ENCODE measurements at places on chromosomes 2 and 18.
A peak's percentile ranks its signal among the peaks of the same experiment; 100 is the strongest.

DNA sequence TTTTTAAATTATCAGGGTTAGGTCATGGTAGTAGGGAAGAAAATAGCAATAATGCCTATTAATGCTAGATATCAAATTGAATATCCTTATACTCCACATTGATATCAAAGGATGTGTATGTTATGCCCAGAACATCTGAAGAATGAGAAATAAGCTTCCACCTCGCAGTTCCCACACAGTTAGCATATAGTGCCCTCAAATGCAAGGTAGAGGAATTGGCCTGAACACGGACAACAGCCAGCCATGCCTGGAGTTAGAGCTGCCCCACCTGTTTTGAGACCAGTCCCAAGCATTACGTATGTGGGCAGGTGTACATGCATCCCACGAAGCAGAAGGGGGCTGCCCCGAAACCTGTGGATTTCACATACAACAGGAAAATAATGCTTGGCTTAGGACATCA is 79.6 kb downstream of the SUMO1 start:
- no peak for DNase-seq

DNA sequence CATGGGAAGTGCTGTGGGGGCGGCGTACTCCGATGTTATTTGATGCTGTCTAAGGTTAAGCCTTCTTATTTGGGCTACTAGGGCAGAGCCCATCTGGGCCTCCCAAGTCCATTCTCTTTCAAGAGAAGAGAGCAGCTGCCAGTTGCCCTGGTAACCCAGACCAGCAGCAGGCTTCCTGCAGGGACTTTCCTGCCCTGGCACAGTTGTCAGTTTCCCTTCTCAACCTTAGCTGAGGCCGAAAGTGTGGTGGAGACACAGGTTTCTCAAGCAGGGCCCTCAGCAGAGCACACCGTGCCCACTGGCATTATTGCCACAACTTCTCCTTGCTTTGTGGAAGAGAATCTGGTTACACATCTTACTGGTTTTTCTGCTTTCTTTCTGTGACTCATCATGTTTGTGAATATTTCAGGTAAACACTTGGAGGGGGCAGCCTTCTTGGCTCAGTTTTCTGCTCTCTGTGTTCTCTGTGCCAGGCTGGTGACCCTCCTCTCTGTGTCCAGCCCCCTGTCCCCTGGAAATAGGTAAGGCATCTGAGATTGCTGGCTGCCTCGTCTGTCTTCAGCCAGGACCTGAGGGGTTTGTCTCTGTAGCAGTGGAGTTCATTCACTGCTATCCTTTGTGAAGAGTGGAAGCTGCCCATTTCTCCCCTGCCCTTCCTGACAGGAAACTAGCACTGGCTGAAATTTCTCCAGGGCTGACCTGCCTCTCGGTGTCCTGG is 111.0 kb downstream of the B3GNT2 start:
- DNase-seq = no peak

- DNase-seq = no peak
These were observed 11.6 kb upstream of the ITGA6 start for GRCh38 chr2:172415865-172416183.

DNA sequence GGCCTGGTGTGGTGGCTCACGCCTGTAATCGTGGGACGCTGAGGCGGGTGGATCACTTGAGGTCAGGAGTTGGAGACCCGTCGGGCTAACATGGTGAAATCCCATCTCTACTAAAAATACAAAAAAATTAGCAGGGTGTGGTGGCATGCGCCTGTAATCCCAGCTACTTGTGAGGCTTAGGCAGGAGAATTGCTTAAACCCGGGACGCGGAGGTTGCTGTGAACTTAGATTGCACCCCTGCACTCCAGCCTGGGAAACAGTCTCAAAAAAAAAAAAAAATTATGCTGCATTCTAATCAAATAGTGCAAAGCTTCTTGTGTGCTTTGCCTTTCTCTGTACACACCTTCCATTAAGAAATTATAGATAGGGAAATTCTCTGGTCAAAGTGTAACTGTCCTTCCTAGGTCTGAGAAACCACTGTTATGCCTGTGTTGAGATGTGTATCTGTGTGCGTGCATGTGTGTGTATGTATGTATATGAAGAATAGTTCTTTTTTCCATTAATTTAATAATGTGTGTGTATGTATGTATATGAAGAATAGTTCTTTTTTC is 2.5 kb downstream of the CD28 start:
- DNase-seq = no peak

DNA sequence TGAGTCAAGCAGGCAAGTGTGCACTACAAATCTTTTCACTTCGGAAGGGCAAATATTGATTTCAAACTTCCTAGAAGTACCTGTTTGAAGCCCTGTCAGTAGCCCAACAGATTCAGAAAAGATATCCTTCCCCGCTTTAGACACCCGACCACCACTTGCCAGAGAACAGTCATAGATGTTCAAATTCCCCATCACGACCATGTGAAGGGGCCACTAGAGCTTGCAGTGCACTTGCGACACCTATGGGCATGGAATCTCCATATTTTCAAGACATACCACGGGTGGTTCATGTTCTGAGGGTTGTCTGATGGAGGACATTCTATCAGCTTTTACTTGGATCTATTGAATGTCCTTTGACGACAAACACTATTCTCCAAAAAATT is 23.8 kb downstream of the GNLY start:
- DNase-seq = no peak

DNA sequence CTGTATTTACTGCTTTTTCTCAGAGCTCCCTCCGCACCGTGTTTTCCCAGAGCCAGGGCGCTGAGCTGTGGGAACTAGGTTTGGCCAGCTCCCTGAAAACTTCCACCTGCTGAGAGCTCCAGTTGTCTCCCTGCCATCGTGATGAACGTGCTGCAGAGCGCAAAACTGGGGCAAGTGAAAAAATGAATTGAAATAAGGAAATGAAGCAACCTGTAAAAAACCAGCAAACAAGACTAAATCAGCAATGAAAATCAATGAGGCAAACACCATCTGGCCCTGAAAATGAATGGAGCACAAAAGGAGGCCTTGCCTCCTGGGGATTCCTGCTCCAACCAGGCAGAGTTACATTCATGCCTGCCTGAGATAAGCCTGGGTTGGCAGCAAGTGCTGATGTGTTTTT is 129.9 kb downstream of the MARCHF4 start:
- peak; percentile 53 for DNase-seq

DNA sequence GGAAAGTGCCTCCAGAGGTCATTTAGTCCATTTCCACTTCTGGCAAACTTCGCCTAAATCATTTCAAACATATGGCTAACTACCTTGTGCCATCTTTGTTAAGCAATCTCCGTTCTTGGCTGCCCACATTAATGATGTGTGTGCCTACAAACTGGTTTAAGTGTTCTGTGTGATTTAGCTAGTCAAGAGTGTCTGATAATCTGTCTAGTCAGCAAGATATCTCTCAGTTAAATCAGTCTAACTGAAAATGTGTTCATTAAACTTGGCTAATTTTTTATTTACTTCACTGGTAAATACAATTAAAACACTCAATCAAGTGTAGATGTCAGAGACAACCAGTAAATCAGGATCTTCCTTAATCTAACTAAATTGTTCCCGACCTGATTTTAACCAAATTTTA is 352.4 kb downstream of the ERBB4 start:
- DNase-seq = no peak

DNA sequence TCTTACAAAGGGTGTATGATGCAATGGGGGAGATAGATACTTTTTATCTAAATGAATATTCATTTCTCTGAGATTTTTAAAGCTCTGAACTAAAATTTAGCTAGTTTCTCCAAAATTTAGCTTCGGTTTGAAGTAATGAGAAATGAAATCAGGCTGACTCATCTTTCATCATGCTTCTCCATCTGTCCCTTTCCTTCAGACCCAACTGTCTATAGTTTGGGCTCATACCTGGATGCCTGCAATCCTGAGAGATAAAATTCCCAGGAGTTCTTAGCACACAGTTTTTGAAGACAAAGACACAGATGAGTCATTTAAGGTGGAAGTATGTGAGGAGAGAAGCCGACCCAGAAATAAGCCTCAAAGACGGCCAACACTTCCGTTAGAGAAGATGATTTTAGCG is 336.4 kb upstream of the CDH20 start:
- DNase-seq = no peak

DNA sequence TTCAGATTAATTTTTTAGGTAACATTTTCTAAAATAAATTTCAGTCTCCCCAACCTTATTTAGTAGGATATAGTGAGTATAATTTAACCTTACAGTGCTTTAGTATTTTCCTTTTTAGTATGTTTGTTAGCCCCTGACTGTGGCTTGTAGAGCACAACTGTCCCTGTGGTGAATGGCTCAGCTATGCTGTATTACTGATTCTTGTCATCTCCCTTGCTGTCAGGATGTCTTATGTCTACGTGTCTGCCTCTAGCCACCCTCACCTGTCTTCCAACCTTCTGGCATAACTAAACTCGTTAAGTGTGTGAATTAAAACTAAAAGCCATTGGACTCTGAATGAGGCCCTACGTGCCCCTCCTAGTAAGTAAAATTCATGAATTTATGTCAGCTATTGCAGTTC is 18.4 kb downstream of the MRPS9 start:
- DNase-seq = no peak

DNA sequence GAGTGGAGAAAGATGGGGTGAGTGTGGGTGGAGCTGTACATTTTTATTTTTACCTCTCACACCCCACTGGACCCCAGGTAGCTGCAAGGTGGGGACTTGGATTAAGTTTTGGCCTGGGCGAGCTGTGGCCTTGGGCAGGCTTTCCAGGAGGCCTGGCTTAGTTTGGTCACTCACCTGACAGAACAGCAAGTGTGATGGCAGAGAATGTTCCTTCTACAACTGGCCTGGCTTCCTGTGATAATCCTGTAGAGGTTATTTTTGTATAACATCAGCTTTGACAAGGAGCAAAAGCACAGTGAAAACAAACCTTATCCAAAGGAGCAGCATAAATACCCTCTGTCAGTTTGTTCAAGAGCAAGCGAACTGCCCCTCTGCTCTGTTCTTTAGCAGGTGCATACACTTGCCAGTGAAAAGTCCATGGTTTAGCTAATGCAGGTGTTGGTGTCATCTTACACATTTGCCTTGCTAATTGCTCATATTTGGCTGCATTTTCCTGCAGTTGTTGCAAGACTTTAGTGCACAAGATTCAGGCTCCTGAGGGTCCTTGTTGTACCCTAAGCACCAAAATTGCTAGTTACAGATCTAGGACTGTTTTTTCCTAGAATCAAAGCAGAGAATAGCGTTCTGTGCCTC is 6.3 kb downstream of the THNSL2 start:
- DNase-seq = no peak

- no peak for DNase-seq
These were observed 37.0 kb downstream of the MRPL30 start for GRCh38 chr2:99217929-99218501.

DNA sequence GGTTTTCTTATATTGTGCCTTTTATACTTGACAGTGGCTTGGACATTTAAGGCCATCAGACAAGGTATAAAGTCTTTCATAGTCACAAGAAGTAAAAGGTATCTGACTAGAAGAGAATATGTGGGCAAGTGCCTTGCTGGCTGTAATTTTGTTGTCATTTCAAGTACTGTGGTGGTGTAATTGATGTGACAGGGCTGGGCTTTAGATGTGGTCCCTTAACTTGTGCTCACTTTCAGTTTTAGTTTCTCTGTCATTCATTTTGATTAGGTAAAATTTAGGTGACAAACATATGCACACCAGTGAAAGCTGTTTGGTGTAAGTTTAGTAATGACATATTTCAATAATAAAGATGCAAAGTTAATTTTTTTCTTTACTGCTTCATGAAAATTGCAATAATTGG is 31.2 kb upstream of the TBR1 start:
- DNase-seq = no peak

GRCh38 chr2:215900843-215901242 is 112.5 kb downstream of the MREG start:
- DNase-seq = no peak

- no peak for DNase-seq
These were observed 468.9 kb upstream of the HS6ST1 start for GRCh38 chr2:128787616-128788015.

- no peak for DNase-seq
These were observed 9.3 kb downstream of the RDH14 start for GRCh38 chr2:18551169-18551568.

DNA sequence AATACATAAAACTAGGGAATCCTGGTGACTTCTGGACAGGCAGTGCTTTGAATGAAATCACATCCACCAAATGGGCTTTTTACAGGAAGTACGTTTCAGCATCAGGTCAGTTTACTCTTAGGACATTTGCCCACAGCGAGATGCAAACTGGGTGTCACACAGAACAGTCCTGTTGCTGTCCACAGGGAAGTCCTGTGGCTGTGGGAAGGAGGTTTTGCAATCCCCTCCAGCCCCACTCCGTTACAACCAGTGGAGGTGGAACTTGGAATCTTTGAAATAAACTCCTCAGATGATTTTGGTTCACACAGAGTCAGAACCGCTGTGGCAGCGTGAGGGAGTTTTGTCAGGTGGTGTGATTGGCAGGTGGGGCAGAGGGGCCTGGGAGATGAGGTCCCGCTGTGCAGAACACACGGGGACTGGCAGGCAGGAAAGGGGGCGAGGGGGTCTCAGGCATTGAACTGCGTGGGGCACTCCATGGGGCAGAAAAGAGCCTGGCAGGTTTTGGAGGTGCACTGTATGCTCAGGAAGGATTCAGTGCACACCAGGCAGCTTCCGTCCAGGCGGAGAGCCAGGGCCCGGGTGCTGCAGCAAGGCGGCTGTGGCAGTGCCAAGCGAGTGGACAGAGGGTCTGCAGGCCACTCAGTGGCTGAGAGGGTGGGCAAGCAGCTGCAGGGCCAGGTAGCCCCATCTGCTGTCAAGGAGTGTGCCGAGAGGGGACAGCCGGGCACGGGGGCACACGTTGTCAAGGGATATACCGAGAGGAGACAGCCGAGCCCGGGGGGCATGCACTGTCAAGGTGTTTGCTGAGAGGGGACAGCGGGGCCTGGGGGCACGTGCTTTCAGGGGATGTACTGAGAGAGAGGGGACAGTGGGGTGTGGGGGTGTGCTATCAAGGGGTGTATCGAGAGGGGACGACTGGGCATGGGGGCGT is 148.7 kb downstream of the LDLRAD4 start:
- peak; percentile 41 for DNase-seq

GRCh38 chr2:10043906-10044601 is 704 bp downstream of the KLF11 start:
- DNase-seq = peak; percentile 89

DNA sequence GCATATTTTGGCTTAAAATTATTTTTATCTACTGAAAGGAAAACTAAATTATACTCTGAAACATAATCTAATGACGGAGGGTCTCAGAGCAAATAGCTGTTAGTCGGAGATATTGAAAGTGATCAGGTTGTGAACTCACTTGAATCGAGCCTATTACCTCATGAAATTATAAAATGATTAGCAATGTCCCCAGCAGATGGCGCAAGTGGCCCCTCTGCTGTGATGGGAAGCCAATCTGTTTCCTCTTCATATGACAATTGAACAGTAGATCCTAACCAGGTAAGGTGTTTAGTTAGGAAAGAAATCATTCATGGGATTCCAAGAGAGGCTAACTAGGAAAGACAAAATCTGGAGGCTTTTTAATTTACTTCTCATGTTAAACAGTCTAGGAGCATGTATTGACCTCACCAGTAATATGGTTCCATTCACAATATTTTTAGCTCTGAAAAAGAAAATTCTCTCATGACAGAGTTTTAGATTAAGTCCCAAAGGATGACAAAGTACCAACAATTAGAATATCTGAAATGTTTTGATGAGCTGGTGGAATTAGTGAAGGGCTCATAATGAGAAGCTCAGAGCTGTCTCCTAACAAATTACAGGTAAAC is 29.9 kb upstream of the MPPE1 start:
- DNase-seq = peak; percentile 82
